ENCODE measurements at places on chromosomes 12 and 14. TPM values are rescaled to one million over a fixed set of nuclear protein-coding genes. Genes with fewer than 3 reads are reported as not detected.
A peak's percentile ranks its signal among the peaks of the same experiment; 100 is the strongest.

GRCh38 chr14:90839889-90840266 is 23.6 kb upstream of the TTC7B start:
- DNase-seq: no peak

DNA sequence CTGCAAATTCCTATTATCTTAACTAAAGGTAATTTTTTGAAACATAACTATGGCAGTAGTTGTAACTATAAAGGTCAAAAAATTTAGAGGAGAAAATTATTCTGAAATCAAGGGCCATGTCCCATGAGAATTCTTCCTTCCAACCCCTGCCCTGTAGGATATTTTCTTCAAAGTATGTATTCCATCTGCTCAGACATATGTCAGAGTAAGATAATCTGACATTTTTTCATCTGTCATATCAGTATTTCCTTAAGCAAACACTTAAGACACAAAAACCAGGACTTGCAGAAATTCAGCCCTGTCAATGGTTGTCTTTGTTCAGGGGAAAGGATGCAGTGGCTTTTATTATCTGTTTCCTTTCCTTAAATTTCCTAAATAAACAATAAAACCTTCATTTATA is 36.3 kb downstream of the ACSS3 start:
- no peak for DNase-seq

GRCh38 chr14:66137081-66137480 is 349.1 kb upstream of the CCDC196 start:
- no peak for DNase-seq

- no peak for DNase-seq
Measured at GRCh38 chr12:27645671-27646070, 50.6 kb upstream of the REP15 start.

DNA sequence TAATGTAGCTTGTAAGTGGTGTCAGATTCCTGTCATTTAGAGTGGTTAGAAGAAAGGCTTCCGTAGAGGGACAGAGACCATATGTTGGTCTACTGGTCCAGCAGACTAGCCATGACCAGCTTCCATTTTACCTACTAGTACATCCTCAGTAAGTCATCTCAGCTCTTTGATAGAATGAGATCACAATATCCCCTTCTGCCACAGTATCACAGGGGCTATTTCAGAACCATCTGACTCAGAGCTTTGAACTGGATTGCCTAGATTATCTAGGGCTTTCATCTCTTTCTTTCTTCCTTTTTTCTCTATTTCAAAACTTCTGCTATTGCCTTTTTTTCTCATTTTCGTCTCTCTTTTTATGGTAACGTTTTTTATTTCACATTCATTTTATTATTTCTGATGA is 4.7 kb downstream of the ZDHHC17 start:
- DNase-seq: no peak

- no peak for DNase-seq
Measured at GRCh38 chr14:36511981-36512584, 7.9 kb downstream of the NKX2-1 start.

- DNase-seq: peak; percentile 31
Measured at GRCh38 chr14:26415618-26416123, 182.2 kb downstream of the NOVA1 start.

DNA sequence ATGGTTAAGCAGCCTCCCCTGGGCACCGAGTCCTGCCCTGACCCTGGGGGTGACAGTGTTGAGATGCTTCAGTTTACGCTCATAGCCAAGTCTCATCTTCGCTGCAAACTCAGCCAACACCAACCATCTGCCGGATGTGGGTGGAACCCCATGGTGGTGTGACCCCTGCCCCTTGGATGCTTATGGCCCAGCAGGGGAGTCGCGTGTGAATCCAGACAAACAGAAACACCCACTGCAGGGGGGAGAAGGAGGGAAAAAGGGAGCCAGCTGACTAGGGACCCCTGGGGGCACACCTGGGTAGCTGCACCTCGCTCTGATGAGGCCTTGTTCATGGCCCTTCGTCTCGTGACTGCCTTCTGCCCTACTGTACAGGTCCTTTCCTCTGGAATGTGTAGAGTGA is 23.8 kb downstream of the AACS start:
- peak; percentile 32 for DNase-seq

DNA sequence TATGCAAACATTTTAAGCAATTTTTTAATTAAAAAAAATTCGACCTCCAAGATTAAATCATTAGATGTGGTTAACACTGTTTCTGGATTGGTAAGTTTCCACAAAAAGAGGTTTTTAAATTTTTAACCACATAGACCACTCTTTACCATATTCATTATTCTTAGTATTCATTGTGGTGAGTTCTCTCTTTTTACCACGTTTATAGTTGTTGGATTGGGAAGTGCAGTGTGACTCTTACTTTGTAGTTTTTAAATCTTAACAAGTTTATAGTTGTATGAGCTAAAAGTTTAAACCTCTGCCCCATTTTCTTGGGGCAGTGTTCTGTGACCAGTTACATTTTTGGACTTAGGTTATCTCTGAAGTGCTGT is 8.6 kb downstream of the ATP2A2 start:
- DNase-seq: no peak

GRCh38 chr14:56580221-56580711 is 668 bp downstream of the TMEM260 start:
- no peak for DNase-seq

GRCh38 chr12:45227316-45228067 is 11.6 kb downstream of the ANO6 start:
- no peak for DNase-seq

DNA sequence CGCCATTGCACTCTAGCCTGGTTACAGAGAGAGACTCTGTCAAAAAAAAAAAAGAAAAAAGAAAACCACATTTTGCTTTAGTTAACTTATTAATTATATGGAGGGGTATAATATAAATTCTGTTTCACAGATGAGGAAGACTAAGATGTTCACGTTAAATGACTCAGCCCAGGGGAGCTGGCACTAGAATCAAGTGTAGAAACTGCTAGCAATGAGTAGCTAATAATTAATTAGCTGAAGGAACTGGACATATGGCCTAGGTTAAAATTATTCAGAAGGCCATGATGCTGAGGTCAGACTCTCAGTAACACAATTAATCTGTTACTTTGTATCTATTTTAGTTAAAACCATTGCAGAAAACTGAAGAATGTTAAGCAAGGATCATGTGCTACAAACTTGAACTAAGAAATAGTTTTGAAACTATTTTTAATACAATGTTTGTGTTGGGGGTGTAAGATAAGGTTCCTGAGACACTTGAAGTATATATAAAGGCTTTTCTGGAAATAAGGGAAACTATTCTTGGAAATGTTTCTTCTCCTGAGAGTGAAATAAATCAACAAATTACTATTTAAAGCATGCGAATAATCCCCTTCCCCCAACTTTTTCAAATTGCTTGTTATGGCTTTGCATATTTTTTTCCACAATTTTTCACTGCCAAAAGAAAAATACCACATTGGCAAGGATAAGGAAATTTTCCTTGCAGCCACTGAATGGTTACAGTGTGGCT is 589.3 kb downstream of the SOX5 start:
- no peak for DNase-seq

DNA sequence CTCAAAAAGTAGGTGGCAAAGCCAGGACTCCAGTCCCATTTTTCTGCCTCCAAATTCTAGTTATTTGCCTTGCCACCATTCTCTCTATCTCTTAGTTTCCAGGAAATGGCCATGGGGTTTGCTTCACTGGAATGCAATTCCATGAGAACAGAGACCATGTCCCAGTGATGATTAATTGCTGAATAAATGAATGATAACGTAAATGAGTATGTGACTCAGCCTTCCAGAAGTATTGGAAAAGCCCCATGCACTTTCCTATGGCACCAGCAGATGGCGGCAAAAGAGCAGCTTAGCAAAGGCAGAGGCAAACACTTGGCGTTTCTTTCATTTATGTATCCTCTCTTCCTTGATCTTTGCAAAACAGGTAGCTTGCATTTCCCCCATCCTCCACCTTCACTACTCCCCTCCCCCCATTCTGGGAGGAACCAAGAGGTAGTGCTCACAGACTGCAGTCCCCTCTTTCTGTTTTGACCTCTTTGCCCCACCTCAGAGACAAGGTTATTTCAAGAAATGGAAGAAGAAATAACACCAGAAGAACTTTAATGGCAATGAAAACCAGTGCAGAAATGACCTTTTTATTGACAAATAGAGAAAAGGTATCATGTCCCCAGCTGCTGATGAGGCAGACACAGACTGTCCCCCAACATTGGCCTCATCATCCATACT is 21.3 kb downstream of the TBX3 start:
- DNase-seq: peak; percentile 91

DNA sequence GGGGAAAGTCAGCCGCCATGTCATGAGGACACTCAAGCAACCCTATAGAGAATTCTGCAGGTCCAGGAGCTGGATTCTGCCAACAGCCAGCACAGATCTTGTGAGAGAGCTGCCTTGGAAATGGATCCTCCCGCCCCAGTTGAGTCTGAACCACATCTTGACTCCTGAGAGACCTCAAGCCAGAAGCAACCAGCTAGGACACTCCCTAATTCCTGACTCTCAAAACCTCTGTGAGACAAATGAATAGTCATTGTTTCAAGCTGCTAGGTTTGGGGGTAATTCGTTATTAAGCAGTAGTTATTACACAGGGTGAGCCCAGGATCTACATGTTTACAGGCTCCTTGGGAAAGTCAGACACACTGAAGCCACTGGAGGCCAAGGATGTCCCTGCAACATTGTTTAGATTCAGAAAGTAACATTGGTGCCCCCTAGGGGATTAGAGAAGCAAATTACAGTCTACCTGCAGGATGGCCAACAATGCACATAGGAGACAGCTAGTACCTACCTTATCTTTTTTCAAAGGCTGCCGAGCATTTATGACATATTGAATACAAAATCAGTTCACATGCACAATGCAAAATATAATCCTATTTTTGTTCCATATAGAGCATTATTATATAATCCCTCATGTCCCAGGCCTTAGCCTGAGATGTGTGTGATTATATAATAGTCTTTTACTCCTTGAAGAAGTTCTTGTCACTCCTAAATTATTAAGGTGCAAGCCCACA is 57.9 kb upstream of the FICD start:
- DNase-seq: no peak

GRCh38 chr12:51773145-51773869 is 75.2 kb downstream of the FIGNL2 start:
- DNase-seq: no peak

DNA sequence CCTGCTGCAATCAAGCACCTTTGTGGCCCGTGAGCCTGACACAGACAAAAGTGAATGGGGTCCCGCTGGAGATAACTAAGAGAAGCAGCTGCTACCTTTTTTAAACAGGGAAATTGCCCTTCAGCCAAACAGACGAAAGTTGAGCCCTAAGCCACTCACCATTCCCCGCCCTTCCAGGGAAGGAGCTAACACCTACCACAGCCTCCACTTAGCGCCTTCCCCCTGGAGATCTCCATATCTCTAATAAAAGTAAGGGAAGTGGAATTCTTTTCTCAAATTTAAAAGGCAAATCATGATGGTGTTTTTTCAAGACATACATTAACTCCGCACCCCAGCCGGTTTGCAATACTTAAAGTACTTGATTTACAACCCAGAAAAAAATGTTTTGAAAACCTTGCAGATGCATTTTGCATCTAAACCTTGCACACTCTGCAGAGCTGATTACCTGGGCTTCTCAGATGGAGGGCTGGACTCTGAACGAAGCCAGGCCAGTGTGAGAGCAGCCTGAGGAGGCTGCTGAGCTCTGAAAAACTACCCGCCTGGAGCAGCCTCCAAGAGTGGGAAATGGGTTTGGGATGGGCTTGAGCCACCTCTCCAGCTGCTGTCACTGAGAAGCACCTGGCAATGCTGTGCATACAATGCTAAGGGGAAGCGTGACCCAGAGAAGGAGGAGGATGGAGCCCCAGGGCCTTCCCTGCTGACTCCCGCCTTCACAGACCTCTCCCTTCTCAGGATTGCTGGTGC is 10.0 kb downstream of the NUAK1 start:
- no peak for DNase-seq

DNA sequence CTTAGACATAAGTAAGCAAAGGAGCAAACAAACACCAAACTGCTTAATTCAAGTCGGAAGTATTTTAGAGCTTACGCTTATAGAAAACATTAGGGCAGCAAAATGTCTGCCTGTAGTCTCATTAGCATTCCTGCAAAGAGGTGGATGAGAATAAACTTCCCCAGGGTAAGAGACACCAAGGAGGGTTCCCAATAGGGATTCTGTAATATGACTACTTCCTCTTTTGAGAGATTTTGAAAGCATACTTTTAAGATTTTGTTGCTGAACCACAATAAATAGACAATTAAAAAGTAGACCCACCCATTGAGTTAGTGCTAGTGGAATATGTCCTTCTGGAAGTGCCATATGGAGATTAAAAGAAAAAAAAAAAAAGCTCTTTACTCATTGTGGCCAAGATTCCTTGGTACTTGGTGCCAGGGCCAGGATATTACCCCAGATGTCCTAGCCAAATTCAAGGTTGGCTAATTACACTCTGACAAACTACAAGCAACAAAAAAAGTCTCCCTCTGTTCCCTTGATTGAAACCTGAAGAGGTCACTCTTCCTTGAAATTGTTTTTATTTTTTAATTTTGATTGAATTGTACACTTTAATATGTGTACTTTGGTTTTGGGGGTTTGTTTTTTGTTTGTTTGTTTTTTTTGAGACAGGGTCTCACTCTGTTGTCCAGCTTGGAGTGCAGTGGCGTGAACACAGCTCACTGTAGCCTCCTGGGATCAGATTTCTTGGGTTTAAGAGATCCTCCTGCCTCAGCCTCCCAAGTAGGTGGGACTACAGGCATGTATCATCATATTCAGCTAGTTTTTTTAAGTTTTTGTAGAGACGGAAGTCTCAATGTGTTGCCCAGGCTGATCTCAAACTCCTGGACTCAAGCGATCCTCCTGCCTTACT is 8.7 kb downstream of the CLIP1 start:
- DNase-seq: no peak

- DNase-seq: no peak
Measured at GRCh38 chr12:11759899-11760298, 110.4 kb downstream of the ETV6 start.

GRCh38 chr14:101755591-101756324 is 5.8 kb upstream of the PPP2R5C start:
- no peak for DNase-seq

MYF5 gene
- not detected for total RNA-seq

TEX52 gene
- total RNA-seq: not detected

PAH gene
- total RNA-seq: not detected

PIANP gene
- not detected for total RNA-seq

CRIP1 gene
- 41.3 TPM for total RNA-seq

SRGAP1 gene
- total RNA-seq: 23.9 TPM

RND1 gene
- total RNA-seq: 2.4 TPM

SYNE2 gene
- 104 TPM for total RNA-seq

Data from mucosa of descending colon (tissue), 3 donors.